ENCODE measurements at places on chromosomes 3 and 15.

DNA sequence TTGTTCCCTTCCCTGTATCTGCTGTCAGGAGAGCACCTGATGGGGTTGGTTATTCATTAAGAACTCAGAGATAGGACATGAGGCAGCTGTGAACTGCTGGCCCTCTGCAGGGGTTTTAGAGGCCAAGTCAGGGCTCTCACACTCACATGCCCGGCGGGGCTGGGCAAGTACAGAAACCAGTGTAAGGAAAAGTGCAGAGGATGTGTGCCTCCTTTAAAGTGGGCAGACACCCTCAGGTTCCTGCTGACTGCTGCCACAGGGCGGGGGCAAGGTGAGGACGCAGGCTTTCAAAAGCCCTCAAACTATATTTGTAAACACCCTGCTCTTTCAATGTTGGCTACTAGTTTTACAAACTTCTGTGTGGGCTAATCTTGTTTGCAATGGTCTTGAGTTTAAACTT is 22.4 kb downstream of the CXCR6 start:
- no peak for DNase-seq

- no peak for DNase-seq
These were observed 97.6 kb upstream of the SLC25A36 start for GRCh38 chr3:140844072-140844471.

DNA sequence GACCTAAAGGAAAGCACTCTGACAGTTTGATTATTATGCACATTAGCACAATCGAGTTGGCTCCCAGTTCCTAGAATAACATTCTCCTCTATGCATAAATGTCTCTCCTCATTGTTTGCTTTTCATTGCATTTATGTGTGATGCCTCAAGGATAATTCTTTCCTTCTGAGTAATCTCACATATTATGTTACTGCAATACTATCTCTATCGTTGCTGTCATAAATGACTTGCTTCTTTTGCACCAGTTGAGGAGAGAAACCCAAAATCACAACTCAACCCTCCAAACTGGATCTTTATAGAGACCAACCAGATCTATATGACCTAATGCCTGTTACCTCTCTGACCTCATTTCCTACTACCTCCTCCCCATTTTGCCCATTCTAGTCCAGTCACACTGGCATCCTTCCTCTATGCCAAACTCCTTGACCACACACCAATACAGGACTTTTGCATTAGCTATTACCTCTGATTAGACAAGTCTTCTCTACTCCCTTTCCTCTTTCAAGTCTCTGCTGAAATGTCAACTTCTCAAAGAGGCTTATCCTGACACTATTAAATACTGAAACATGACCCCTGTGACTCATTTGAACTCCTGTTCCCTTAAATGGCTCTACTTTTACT is 1026.0 kb downstream of the TUSC7 start:
- no peak for DNase-seq

DNA sequence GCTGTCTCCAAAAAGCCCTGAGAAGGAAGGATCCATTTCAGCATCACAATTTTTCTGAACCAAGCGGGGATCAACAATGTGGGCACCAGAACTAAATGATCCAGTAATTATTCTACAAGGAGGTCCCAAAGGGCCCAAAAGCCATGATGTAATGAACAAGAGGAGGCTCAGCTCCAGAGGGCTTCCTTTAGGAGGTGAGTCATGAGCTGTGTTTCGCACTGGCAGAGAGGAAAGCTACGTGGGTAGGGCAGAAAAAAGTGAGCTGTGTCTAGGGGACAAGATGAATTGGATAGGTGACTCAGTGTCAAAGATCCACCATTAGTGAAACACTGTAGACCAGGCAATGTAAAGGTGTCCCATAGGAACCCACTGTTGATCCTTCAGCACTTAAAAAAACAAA is 113.4 kb downstream of the RORA start:
- DNase-seq, result no peak

DNA sequence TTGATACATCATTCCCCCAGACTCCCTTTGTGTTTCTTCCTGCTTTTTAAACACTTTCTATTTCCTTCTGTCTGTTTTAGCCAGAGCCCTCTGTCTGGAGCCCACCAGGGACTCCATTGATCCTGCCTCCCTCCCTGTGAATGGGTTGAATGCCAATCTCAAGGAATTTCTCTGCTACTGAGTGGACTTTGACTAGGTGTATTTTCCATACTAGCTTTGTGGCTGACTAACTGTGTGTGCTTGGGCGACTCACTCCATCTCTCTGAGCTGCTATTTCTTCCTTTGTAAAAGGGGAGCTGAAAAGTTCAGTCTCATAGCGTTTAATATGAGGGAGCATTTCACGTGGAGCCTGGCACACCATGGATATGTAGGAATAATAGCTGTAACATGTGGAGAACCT is 98.8 kb downstream of the EEFSEC start:
- no peak for DNase-seq

DNA sequence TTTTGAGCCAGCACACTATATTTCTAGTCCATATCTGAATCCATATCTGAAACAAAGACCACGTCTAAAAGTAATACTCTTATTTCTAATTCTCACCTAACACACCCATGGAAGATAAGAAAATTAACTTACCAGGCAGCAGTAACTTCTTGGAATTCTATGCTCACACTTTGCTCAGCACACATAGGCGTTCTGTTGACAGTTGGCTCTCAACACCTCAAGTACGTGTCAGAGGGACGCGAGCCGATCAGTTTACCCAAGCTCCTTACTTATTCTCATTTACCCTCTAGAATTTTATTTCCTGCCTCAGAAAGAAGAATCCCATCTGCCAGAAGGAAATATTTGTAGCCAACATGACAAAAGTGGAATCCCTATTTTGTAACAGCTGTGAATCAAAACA is 911.9 kb downstream of the FHIT start:
- DNase-seq, result no peak

- DNase-seq, result no peak
These were observed 59.0 kb downstream of the TP63 start for GRCh38 chr3:189690237-189690636.

DNA sequence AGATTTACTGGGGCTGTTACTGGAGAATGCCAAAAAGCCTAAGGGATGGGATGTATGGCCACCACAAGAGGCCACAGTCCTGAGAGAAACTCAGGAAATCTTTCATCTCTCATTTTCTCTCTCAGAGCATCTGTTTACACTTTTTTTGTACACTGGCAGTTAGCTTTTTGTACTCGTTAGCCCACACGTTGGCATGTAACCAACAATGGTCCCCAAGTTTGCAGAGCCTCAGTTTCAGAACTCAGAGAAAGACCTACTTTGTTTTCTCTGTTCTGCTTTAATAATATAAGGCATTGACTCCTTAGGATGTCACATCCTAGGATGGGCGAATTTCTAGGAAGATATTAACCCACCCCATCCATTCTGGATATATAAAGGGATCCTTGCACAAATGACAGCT is 183.5 kb downstream of the SUCNR1 start:
- no peak for DNase-seq

DNA sequence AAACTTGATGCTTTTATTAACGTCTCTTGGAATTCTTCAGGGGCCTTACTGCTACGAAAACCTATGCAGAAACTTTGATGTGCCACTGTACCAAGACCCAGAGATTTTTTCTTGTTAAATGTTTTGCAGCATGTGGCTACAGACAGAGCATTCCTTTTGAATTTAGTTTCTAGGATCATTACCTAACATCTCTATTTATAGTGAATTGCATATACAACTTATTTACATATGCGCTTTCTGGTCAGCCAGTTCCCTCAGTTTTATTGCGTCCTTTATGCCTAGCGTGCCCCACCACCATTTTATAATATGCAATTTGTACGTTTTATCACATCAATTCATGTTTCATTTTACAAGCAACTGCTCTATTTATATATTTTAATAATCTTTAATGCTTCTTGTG is 46.2 kb upstream of the AGTR1 start:
- no peak for DNase-seq

DNA sequence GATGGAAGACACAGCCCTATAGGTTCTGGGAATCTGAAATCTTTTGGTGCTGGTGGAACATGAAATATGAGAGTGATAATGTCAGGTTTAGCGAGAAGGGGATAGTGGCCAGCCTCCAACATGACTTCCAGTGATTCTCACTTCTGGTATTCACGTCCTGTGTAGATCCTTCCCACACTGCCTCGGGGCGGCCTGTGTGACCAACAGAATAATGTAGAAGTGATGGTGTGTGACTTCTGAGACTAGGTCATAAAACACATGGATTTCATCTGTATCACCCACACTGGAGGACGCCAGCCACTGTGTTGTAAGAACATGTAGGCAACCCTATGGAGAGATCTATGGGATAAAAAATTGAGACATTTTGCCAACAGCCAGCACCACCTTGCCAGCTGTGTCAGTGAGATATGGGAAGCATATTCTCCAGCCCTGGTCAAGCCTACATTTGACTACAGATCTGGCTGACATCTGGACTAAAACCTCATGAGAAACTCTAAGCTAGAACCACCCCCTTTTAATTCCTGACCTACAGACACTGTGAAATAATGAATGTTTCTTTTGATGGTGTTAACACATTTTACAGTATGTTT is 25.5 kb upstream of the NUDT16 start:
- DNase-seq, result no peak

DNA sequence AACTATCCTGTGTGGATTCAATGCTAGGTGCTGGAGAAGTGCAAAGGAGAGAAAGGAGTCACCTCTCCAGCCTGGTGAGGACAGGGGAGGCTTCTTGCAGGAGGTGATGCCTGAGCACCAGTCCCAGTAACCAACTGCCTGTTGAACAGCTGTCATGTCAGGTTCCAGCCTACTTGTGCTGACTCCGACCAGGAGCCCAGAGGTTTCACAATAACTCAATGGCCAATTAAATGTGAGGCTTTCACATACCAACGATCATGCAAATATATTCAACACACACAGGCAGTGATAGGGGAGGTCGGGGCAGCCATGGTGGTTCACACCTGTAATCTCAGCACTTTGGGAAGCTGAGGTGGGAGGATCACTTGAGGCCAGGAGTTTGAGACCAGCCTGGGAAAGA is 7.7 kb downstream of the SORD start:
- no peak for DNase-seq

DNA sequence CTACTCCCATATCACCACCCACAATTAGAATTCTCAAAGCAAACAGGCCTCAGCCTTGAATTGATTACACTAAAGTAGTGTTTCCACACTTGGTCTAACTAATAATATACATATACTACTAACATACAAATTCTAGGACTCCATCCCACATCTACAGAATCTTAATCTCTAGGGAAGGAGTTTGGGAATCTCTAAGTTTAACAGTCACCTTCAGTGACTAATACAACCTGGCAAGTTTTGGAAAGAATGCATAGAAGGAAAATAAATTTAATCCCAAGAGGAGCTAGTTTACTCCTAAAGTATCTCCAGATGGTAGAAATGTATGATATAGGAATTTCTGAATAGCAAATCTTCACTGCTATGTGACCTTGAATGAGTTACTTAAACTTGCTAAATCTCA is 9.1 kb downstream of the CLPX start:
- no peak for DNase-seq

DNA sequence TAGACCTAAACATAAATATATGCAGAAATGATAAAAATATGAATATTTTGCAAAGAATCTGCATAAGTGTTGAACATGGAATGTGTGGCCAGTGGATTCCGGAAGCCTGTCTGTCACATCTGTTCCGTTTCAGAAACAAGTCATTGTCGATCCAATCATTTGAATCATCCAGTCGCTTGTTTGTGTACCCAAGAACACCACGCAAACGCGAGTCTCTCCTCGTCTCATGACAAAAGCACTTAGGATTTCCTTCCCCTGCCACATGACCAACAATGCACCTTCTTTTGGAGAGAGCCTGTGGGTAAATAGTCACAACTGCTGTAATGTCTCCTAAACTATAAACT is 80.2 kb downstream of the FMN1 start:
- DNase-seq, result no peak

- DNase-seq, result no peak
These were observed 156.3 kb upstream of the TMC3 start for GRCh38 chr15:81530271-81530691.

Measured in activated naive CD4-positive, alpha-beta T cell treated with anti-CD3 and anti-CD28 coated beads for 36 hours (primary cell).